Mesenteric fat pad (tissue), 1 donor: ENCODE measurements at places on chromosomes 4 and X. TPM values are rescaled to one million over a fixed set of nuclear protein-coding genes. Genes with fewer than 3 reads are reported as not detected.

GRCh38 chrX:8591501-8591900 is 126.9 kb downstream of the VCX3B start:
- no peak for DNase-seq

- DNase-seq, result no peak
Observed at GRCh38 chrX:102515975-102516941, at the start of gene TMSB15A. TMSB15A (minus strand) TSS chrX:102516739.

DNA sequence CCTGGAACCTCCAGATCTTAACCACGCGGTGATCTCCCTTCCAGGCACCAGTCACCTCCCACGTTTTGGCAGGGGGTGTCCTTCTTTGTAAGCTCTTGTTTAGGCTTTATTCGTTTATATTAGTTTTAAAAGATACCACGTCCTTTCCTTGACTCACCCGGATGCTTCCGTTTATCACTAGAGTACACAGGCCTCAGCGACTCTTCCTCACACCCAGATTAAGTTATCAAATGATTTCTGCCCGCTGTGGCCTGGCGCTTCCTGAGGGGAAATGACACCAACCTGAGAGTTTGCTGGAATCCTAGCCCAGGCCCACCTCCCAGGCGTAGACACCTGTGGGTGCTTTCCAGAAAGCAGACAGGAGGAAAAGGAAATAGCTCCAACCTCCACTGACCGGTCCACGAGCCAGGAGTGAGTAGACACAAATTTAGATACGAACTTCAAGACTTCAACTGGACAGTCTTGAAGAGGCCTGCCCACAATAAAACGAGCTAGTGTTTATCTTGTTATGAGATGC is 756 bp upstream of the ADAMTS3 start:
- no peak for DNase-seq

- DNase-seq, result no peak
Observed at GRCh38 chr4:176043838-176044588, 21.6 kb upstream of the WDR17 start.

GRCh38 chrX:12701628-12702027 is 89.6 kb upstream of the PRPS2 start:
- no peak for DNase-seq

Gene AMOT
- total RNA-seq, result 3.8 TPM

DNA sequence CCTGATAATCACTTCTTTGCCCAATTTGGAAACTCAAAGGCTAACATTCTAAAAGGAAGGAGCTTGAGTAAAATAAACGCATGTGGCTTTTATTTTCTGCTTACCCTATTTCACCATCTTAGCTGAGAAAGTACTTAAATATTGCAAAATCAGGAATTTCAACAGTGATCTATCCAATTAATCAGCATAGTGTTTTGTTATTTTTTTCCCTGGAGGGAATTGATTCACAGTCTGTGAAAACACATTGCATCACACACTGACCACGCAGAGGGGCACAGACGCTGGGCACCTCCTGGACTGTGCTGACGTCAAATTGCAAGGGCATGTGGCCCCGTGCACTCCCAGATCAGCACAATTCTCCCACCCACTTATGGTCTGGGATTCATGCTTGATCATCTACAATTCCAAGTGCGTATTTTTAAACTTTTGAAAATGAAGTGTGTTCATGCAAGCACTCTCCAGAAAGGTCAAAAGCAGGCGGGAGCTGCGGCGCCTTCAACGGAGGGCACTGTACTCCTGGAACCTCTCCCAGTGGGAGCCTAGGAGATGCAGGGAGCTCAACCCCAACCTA is 320.6 kb upstream of the PPARGC1A start:
- DNase-seq, result no peak

GRCh38 chrX:150487369-150488094 is 80.9 kb upstream of the MTM1 start:
- DNase-seq, result no peak

- DNase-seq, result no peak
Observed at GRCh38 chrX:2464677-2465166, 36.1 kb downstream of the DHRSX start.

DNA sequence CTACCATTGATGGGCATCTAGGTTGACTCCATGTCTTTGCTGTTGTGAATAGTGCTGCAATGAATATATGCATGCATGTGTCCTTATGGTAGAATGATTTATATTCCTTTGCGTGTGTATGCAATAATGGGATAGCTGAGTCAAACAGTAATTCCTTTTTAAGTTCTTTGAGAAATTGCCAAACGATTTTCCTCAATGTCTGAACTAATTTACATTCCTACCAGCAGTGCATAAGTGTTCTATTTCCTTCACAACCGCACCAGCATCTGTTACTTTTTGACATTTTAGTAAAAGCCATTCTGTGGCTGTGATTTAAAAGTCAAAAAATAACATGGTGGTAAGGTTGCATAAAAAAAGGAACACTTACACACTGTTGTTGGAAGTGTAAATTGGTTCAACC is 103.1 kb upstream of the FAM47B start:
- no peak for DNase-seq

- DNase-seq, result no peak
Observed at GRCh38 chr4:46390355-46391058, 579 bp upstream of the GABRA2 start.

- no peak for DNase-seq
Observed at GRCh38 chr4:4350909-4351308, 36.0 kb upstream of the NSG1 start.

- no peak for DNase-seq
Observed at GRCh38 chr4:155582971-155583437, 83.6 kb upstream of the GUCY1A1 start.

DNA sequence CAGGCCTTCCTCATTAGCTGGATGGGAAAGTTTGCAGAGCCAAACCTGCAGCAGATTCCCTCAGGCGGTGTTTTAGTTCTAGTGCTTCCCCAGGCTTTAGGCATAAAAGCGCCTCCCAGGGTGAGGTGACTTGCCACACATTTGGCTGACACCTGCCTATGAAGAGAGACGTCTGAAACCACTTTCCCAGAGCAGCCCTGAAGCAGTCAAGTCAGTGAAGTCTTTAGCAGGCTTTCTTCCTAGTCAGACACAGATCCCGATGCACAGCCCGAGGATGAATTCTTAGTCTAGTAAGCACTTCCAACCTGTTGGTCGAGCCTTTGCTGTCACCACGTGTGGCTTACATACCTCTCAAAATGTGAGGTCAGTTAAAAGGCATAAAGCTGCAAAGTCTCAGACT is 484.1 kb downstream of the SMARCA1 start:
- DNase-seq, result no peak

Gene DKK2
- 0.77 TPM for total RNA-seq

Gene VCX3B
- total RNA-seq, result not detected

Gene GPRIN3
- 6.2 TPM for total RNA-seq

Gene TLR8
- 6.6 TPM for total RNA-seq
